ENCODE measurements at places on chromosomes 1 and 21.
A peak's percentile ranks its signal among the peaks of the same experiment; 100 is the strongest.

GRCh38 chr1:60888126-60888525, 194.2 kb upstream of the NFIA start:
- no peak for DNase-seq

DNA sequence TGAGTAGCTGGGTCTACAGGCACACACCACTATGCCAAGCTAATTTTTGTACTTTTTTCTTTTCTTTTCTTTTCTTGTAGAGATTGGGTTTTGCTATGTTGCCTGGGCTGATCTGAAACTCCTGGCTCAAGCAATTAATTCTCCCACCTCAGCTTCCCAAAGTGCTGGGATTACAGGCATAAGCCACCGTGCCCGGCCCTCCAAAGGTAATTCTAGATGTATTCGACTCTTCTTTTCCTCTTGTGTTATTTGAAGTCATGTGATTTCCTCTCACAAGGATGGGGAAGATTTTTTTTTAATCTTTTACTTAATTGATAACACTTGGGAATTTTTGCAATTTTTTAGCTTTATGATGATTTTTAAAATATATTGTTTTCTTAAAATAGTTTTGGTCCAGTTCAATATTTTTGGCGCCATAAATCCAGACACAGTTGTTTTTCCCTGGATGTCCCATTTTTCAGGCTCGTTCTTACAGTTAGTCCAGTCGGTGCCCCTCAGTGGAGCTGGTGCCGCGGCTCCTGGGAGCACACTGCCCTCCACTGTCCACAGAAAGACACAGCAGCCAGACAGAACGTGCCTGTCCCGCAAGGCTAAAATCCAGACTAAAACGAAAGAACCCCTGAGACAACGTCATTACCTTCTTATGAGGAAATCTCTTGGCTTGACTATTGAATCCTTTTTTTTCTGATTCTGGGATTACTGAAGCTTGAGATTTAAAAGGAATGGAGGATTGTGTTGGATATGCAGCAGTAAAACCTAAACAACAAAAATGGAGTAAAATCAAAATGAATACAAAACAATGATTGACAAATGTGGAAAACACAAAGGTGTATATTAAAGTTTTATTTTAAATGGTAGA, 22.4 kb downstream of the STPG1 start:
- DNase-seq = peak; percentile 75

GRCh38 chr1:202237052-202237451, 43.5 kb downstream of the LGR6 start:
- DNase-seq = no peak

- no peak for DNase-seq
These were observed 34.0 kb upstream of the BCAR3 start for GRCh38 chr1:93715529-93716126.

- DNase-seq = peak; percentile 74
These were observed 1.1 kb upstream of the PLXNA2 start for GRCh38 chr1:208245185-208245705.

DNA sequence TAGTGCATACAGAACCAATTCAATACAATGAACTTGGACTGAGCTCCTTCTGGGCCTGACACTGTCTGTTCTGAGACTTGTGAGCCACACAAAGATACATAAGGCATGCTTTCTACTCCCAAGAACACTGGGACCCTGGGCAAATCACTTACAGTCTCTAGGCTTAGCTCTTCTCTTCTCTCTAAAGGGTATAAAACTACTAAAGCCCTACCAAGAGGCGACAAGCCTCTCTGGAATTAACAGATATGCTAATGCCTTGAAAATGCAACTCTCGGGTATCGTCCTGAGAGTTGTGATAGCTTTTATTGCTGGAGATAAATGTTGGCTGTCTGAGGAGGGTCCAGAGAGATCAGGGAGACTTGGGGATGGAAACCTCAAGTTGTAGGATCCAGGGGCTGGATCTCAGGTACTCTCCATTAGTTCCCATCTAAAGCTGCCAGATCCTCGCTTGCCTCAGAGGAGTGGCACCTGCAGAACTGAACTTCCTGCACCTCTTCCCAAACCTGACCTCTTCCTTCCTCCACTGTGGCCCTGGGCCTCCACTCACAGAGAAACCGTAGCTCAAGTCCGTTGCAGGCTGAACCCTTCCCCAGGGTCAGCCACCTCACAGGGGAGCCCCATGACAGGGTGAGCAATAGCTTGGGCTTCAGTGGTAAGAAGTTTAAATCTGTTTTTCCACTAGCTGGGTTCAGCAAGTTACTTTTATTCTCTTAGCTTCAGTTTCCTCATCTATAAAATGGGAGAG, 11.5 kb upstream of the CFAP45 start:
- DNase-seq = peak; percentile 15

DNA sequence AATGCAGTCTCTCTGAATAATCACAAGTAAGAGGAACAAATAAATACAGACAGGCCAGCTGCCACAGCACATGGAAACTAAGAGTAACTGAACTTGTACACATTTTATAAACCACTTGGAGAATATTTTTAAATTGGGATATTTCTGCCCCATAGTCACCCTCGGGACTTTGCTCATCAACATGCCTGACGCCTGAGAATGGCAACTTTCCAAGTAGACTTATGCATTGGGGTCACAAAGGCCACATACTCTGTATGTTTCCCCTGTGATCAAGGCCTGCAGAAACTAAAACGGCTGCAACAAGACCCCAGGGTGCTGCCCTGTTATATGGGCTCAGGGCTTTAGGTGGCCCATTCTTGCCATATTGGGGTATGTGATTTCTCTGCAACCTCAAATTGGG, 38.3 kb upstream of the GJA5 start:
- DNase-seq = no peak

- DNase-seq = no peak
These were observed 8.0 kb downstream of the KCNC4 start for GRCh38 chr1:110218137-110218536.

GRCh38 chr1:184489908-184490307, 103.1 kb downstream of the C1orf21 start:
- no peak for DNase-seq

GRCh38 chr1:69138172-69138571, 429.6 kb upstream of the LRRC7 start:
- no peak for DNase-seq

GRCh38 chr21:41783476-41784180, 16.8 kb upstream of the RIPK4 start:
- no peak for DNase-seq

GRCh38 chr1:107570768-107571167, 394.2 kb downstream of the VAV3 start:
- DNase-seq = no peak

DNA sequence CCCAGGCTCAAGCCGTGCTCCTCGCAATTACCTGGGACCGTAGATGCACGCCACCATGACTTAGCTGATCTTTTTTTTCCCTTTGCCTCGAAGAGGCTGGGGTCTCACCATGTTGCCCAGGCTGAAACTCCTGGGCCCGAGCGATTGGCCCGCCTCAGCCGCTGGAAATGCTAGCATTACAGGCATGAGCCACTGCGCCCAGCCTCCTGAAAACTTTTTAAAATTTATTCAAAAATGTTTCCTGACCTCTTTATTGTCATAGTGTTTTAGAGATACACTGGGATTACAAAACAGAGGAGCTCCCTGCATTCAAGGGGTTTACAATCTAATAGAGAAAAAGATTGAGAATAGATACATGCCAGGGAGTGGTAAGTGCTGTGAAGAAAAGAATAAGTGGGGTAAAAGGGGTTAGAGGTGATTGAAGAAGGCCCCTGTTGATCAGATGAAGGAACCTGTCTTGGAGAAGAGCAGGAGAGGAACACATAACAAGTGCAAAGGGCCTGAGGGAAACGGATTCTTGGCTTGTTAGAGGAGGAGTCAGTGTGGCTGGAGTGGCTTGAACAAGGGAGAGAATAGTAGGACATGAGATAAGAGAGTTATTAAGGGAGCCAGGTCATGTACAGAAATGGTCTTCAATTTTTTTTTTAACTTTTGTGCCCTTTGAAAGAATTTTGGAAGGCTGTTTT, 1.7 kb upstream of the TRIM33 start:
- no peak for DNase-seq

DNA sequence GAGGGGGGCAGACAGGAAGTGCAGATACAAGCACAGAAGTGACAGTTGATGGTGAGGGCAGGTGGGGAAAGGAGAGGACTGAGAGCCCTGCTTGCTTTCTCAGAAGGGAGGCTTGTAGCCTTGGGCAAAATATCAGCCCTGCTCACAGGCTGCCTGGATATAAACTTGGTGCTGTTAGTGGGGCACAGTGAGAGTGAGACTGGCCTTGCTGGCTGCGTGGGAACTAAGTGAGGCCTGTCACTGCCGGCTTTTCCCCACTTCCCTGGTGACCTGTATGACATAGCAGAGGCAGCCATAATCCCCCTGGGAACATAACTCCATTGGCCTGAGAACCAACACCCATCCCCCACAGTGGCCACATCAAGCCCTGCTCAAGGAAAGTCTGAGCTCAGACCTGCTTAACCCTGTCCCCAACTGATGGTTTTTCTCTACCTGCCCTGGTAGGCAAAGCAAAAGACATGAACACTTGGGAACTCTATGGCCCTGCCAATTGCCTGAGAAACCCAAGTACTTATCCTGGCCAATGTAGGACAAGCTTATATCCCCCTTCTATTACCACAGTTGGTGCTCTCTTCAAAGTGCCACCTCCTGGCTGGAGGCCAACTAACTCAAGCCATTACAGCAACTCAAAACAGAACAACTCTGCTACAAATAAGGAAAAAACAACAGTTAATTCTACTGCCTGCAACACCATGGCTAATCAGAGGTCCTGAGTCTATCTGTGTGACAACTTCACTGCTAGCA, 472.7 kb downstream of the PLPP3 start:
- no peak for DNase-seq

DNA sequence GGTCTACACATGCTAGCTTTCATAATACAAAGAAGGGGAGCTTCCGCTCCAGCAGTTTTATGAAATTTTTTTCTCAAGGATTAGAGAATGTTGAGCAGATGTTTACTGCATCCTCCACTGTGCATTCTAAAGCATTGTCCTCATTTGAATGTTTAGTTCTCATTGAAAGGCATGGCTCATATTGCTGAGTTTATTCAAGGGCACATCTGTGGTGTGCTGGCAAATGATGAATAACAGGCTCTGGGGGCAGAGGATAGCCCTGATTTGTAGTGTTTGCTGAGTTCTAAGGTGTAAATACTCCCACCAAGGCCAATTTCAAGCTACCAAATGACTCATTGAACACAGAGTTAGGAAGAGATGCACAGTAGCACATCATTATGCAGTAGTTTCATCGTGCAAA, 303.2 kb upstream of the FAM78B start:
- DNase-seq = no peak

- no peak for DNase-seq
These were observed 76.7 kb upstream of the SCCPDH start for GRCh38 chr1:246647513-246647912.

DNA sequence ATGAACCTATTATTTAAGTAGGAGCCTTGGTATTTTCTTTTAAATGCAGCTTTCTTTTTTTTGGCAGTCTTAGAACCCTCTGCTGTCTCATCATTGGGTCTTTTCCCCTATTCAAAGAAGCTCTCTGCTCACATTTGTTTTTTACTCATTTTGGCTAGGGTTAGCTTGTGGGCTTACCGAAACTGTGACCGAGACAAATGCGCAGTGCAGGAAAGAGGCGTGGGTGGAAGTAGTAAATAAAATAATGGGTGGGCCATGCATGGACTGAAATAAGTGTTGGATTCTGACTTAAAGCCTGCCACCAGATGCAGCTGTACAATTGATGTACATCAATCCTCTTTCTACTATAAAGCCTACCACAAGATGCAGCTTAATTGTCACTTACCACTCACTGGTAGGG, 14.7 kb downstream of the XPR1 start:
- no peak for DNase-seq

- DNase-seq = no peak
These were observed 398.1 kb downstream of the MATN1 start for GRCh38 chr1:30325085-30325935.

- no peak for DNase-seq
These were observed 119.9 kb upstream of the POU3F1 start for GRCh38 chr1:38166461-38166860.

- DNase-seq = no peak
These were observed 32.2 kb upstream of the MPZL1 start for GRCh38 chr1:167689567-167689920.

GRCh38 chr1:228062085-228062791, 20.3 kb upstream of the ARF1 start:
- DNase-seq = no peak

- DNase-seq = no peak
These were observed 286.2 kb upstream of the DUSP10 start for GRCh38 chr1:222028116-222028515.

DNA sequence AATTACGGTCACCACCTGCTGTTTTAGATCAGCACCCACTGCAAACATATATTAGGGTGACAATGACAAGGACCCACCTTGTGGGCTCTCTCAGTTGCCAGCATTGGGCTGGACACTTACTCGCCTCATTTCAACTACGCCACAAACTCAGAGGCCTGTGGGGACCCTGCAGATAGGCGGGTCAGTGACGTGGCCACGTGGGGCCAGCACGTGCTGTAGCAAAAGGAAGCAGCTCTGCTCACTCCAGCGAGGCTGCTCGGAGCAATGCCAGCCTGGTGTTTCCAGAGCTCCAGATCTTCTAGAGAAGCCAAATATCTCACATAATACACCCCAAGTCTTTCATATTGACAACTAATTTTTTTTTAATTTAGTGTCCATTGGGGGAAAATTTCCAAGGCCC, 76.7 kb upstream of the TMEM51 start:
- DNase-seq = no peak

GRCh38 chr1:80365359-80366021, 1359.0 kb upstream of the ADGRL4 start:
- no peak for DNase-seq

GRCh38 chr1:94281361-94282142, 44.2 kb upstream of the ARHGAP29 start:
- DNase-seq = no peak

DNA sequence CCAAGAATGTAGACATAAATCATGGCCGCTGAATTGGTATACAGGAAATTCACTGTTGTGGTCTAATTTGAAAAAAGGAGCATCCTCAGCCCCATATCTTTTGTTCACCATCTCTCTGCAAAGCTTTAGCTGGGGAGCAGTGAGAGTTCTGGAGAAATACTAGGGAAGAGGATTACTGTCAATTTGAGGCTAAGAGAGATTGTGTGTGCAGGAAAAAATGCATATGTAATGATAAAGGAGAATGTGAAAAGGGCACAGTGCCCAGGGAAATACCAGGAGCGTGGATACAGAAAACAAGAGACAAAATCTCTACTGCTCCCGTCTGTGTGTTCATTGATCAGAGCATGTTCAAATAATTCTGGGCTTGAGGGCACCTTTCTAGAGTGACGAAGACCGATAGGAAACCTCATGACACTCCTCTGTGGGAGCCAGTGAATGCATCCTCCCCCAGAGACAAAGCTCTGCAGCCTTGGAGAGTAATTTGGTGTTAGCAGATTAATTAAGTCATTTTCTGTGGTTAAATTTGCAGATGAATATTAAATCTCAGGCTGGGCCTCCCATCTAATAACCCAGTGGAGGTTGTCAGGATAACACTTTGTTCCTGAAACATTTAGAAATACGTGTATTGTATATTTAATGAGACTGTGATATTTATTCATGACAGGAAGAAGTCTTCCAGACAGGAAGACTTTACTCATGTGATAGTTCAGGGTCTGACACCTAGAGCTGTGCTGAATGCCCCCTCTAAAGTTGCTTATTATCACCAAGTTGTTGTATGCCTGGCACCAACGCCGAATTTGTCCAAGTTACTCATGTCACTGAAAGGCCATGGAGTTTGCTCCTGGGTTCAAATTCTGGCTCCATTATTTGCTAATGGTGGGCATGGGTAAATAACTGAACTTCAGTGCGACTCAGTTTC, 287.3 kb upstream of the SGIP1 start:
- no peak for DNase-seq

Measured in CD4-positive, alpha-beta T cell treated with Interleukin-6 at 100 ng/mL for 8 hours (primary cell).